ENCODE measurements at places on chromosomes 2 and 18.

- DNase-seq, result no peak
These were observed 61.5 kb downstream of the MBP start for GRCh38 chr18:77071061-77071460.

- DNase-seq, result no peak
These were observed 295.0 kb downstream of the SMAD2 start for GRCh38 chr18:47635416-47635815.

DNA sequence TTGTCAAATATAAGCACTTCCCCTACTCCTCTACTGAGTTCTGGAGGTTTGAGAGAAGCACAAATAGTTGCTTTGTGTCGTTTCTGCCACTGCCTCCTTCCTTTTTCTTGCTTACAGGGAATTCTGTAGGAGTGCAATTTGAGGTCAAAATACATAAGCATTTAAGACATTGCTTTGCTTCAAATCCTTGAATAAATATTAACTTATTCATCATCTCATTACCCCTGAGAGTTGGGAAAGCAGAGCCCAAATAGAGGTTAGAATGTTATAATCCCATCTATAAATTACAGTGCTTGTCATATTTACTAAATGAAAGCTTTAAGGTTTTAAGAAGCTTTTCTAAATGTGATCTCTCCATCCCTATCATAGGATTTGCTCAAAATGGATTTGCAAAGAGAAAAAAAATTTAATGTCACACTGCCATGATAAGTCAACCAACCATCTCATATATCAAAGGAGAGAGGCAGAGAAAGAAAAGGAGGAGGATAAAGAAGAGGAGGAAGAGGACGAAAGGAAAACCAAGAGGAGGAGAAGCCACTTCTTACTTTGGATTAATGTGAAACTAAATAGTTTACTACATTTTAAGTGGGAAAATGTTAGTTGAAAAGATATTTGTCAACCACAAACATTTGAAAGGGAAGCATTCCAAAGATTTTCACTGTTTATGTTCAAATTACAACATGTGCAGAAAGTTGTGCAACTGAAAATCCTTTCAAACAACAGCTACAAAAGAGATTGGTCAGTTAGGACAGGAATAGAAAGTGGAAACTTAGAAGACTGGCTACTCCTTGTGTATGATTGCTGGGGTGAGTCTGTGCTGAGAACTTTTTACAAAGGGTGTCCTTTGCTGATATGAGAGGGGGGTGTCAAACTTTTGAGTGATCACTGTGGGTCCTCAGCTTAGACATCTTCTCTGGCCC is 277.3 kb upstream of the FN1 start:
- no peak for DNase-seq

DNA sequence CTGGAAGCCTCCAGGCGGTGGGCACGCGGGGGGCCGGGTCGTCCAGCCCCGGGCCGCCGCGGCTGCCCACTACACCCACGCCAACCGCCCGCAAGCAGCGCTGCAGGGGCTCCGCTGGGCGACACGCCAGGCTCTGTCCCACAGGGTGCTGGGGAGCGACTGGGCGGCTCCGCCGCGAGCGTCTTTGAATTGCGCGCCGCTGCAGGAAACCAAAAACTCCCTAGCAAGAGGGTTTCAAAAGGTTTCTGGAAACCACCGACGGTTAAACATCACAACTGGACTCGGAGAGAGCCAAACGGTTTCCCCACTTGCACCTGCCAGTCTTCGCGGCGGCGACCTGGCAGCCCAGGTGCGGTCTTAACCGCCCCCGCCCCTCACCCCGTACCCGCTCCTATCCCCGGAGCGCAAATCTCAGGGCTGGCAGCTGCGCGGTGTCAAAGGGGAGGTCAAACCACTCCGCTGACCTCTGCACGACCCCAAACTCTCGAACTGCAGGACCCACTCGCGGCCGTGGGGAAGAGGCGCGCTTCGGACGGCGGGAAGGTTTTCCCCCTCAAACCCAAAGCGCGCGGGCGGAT is 1.0 kb downstream of the CXCR4 start:
- DNase-seq, result no peak

DNA sequence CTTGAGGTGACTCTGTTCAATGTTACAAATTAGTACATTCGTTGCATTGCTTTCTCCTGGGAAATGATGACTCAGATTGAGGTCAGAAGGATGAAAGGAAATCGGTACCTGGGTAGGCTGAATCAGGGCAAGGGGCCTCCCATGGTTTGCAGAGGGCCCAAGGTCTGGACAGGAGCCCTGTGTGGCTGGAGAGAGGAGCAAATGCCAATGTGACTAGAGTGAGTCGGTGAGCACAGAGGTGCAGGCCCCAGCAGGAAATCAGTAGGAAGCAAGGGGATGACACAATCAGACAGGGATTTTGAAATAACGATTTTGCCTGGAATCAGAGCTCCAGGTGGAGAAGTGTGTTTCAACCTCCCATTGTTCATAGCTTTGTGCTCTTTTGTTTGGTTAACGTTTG is 118.9 kb downstream of the CCDC102B start:
- no peak for DNase-seq

GRCh38 chr2:221423210-221423804 is 148.8 kb downstream of the EPHA4 start:
- no peak for DNase-seq

DNA sequence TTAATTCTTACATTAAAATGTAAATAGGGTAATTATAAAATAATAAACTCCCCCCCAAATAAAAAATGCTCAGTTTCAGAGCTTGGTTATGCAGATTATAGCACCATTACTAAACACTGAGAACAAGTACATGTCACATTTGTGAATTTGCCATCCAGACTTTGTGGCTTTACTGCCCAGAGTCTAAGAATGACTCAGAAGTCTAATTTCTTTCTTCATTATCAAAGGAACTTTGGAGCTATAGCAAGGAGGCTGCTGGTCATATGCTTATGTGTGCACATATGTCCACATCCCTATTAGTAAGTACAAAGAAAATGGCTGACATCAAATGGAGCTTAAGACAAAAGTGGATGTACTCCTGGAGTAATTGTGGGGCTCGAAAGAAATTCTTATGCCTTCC is 248.5 kb upstream of the SESTD1 start:
- no peak for DNase-seq

GRCh38 chr2:235508371-235509160 is 14.7 kb downstream of the AGAP1 start:
- no peak for DNase-seq
